Fibroblast of lung (primary cell): ENCODE measurements at places on chromosomes 6 and 20. TPM values are rescaled to one million over a fixed set of nuclear protein-coding genes. Genes with fewer than 3 reads are reported as not detected.

- no peaks in the 10 kb centered on the region for H3K27me3 ChIP-seq
- no peak overlapping the region for H3K4me3 ChIP-seq
- peak; percentile 31 for DNase-seq
- no peaks in the 10 kb centered on the region for H3K36me3 ChIP-seq
- H3K4me1 ChIP-seq: no peaks in the 10 kb centered on the region
- H3K27ac ChIP-seq: no peak overlapping the region
These were observed 270.4 kb upstream of the CITED2 start for GRCh38 chr6:139644821-139645220.

- DNase-seq: no peak
- H3K27me3 ChIP-seq: peaks cover 5% of the 10 kb centered on the region
- no peak overlapping the region for H3K4me3 ChIP-seq
- H3K27ac ChIP-seq: no peak overlapping the region
- H3K36me3 ChIP-seq: no peaks in the 10 kb centered on the region
These were observed 12.7 kb upstream of the ARFGEF2 start for GRCh38 chr20:48908656-48909319.

GRCh38 chr6:138499303-138500018, at the start of gene NHSL1:
NHSL1 (minus strand) TSS chr6:138499494; CDS start chr6:138499290, 204 bp downstream.
- DNase-seq: peak; percentile 71
- H3K36me3 ChIP-seq: no peaks in the 10 kb centered on the region
- H3K4me3 ChIP-seq: no peak within 1 kb of the TSS
- no peaks in the 10 kb centered on the region for H3K4me1 ChIP-seq
- H3K27ac ChIP-seq: no peak within 1 kb of the TSS
- no peaks in the 10 kb centered on the region for H3K27me3 ChIP-seq

GRCh38 chr6:7914311-7914710, 3.7 kb upstream of the TXNDC5 start:
- H3K36me3 ChIP-seq: no peaks in the 10 kb centered on the region
- no peak for DNase-seq
- H3K4me3 ChIP-seq: no peak overlapping the region
- peaks cover 4% of the 10 kb centered on the region for H3K4me1 ChIP-seq

LY6G6D gene
- not detected in 2 replicates for total RNA-seq

- peaks cover 2% of the 10 kb centered on the region for H3K4me1 ChIP-seq
- no peak overlapping the region for H3K27ac ChIP-seq
- no peak overlapping the region for H3K4me3 ChIP-seq
- no peaks in the 10 kb centered on the region for H3K36me3 ChIP-seq
- peak; percentile 66 for DNase-seq
These were observed 82.7 kb upstream of the FOXC1 start for GRCh38 chr6:1527073-1527457.

- no peak overlapping the region for H3K4me3 ChIP-seq
- H3K27ac ChIP-seq: no peak overlapping the region
- no peak for DNase-seq
- H3K4me1 ChIP-seq: no peaks in the 10 kb centered on the region
These were observed 529.6 kb upstream of the FLRT3 start for GRCh38 chr20:14866841-14867514.

DNA sequence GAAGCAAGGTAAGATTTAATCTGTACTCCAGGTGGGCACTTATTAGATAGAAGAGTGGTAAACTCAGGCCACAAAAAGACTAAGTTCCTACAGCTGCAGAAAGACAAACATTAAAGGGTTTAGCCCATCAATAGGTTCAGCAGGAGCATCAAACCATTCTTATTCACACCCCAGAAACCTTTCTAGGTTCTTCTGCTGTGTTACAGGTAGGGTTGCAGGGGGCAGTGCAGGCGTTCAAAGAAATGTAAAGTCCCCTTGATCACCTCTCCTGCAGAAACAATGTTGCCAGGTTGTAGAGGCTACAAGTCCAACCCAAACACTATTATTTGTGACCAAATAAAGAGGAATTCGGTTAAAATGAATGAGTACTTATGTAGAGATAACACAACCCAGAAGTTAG, 31.8 kb downstream of the PHACTR1 start:
- H3K36me3 ChIP-seq: no peaks in the 10 kb centered on the region
- H3K4me3 ChIP-seq: no peak overlapping the region
- H3K4me1 ChIP-seq: no peaks in the 10 kb centered on the region
- H3K27me3 ChIP-seq: no peaks in the 10 kb centered on the region
- H3K27ac ChIP-seq: no peak overlapping the region

STX11 gene
- total RNA-seq: 0.26 and 0.33 TPM in 2 replicates

CLPSL2 gene
- total RNA-seq: not detected in 2 replicates

PLA2G7 gene
- total RNA-seq: under 0.01 TPM in 1 of 2 replicates, not detected in the other
